IPS DF 6.9 (cell line): ENCODE measurements at places on chromosomes 4 and X.

GRCh38 chr4:36702245-36702644 lies 420.8 kb downstream of the DTHD1 start:
- DNase-seq = no peak

DNA sequence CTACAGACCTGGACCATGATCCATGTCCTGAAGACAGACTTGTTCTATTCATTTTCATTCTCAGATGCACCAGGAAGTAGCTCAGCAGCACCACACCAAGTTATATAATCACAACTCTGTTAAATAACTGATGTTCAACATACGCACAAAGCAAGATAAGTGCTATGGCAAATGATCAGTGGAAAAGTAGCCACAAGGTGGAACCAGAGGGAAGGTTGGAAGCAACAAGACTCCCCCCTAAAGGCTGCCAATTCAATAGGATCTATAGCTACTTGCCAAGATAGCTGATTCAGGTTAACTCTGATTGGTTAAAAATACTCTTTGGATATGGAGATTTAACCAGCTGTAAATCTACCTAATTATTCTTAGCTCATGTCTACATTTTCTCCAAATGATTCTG lies 23.7 kb upstream of the FAM47B start:
- peak; percentile 27 for DNase-seq

DNA sequence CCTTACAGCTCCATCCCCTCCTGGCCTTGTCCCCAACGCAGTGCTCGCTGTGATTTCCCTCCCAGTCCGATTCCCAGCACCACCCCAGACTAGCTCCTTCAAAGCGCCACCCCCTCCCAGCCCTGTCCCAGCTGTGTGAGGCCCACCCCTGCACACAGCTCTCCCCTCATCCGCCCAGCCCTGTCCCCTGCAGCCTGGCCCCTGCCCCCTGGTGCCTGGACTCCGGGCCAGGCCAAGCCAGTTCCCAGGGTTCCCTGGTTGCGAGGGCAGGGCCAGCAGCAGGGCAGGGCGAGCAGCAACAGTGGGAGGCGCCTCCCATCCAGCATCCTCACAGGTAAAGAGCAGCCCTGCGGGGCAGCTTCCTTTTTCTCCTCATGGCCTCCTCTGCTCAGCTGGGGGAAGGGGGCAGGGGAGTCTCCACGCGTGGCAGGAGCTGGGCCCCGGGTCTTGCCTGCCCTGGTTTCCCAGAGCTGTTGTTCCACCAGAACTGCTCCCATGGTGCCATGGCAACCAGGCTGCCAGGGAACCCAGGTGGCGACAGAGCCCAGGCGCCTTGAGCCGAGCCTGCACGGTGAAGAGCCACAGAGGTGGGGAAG lies 24.8 kb downstream of the IQSEC2 start:
- no peak for DNase-seq

- no peak for DNase-seq
These were observed 20.8 kb upstream of the PRPS2 start for GRCh38 chrX:12770440-12770839.

DNA sequence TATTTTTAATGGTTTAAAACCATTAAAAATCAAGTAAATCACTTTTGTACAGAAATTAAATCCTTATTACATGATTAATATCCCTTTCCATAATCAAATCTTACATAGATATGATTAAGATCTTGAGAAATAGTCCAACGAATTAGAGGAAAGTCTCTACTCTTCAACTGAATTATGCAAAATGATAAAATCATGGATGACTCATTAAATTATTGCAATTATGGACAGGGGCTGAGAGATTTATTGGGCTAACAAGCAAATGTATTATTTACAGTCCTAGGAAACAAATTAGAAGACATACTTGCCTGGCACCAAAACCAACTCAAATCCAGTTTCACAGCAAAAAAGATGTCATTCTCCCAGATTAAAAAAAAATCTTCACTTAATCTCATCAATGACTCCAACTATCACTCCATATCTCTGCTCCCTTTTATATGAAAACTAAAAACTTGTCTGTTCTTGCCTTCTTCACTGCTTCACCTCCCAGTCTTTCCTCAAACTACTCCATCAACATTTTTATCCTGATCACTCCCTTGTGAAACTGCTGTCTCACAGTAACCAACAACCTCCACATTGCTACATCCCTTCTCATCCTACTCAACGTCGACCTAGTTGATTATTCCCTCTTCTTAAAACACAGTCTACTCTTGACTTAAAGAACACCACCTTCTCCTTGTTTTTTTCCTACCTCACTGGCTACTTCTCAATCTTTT lies 18.4 kb upstream of the DDX60 start:
- DNase-seq = no peak

- DNase-seq = no peak
These were observed 342.8 kb upstream of the F9 start for GRCh38 chrX:139187738-139188137.

DNA sequence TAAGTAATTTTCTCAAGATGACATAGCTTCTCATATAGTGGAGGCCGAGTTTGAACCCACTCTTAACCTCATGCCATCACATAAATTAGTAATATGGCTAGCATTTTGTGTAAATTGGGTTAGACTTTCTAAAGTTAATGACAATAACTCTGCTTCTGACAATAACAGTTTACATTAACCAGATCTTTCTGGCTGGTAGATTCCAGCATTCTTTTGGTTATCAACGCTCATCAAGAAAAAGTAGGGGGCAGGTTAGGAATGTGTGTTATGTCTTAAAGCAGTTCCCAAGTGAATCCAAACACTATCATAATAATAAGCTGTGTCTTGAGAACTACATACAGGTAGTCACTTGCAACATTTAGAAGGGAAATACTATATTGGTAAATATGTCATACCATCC lies 162.5 kb downstream of the PRDM5 start:
- DNase-seq = no peak

GRCh38 chr4:76659103-76659490 lies 224.1 kb downstream of the SHROOM3 start:
- DNase-seq = no peak

- peak; percentile 50 for DNase-seq
These were observed 107.9 kb downstream of the ABLIM2 start for GRCh38 chr4:8050555-8051206.

- DNase-seq = no peak
These were observed 675 bp downstream of the L1CAM start for GRCh38 chrX:153885208-153885787.

DNA sequence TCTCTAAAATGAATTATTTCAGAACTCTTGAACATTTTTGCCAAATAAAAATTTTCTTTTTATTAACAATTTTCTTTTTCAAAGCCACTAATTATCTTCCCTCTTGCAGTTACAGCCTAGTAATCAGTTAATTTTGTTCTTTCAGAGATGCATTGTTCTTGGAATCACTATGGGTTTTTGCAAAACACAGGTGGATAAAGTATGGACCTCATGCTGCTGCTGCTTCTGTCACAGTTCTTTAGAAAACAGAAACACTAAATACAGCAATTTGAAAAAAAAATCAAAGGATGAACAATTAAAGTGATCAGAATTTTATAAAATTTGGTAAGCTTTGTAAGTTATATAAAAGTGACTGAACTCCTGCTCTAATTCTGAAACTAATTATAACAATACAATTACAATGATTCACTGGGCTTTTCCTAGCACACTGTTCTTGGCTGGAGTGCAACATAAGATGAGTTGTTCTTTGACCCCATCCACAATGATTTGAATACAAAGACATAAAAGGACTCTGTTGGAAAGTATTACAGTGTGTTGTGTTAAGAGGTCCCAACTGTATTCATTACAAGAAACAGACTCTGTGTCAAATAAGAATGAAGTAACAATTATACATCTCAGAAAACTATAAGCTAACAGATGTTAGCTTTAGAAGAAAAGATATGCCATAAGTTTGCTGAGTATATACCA lies 59.4 kb upstream of the GK2 start:
- DNase-seq = no peak

DNA sequence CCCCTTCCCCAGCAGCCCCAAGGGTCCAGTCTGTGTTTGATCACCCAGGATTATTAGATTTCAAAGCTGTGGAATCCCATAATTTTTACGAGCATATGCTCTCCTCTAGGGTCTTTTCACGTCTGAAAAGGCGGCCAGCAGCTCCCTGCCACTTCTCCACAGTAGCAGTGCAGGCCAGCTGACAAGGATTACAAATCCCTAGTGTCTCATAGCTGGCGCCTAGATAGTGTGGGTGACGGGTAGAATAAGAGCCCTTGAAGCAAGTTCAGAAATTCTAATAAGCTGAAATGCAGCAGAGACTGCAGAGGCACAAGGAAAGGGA lies 79.4 kb downstream of the RLIM start:
- DNase-seq = no peak

DNA sequence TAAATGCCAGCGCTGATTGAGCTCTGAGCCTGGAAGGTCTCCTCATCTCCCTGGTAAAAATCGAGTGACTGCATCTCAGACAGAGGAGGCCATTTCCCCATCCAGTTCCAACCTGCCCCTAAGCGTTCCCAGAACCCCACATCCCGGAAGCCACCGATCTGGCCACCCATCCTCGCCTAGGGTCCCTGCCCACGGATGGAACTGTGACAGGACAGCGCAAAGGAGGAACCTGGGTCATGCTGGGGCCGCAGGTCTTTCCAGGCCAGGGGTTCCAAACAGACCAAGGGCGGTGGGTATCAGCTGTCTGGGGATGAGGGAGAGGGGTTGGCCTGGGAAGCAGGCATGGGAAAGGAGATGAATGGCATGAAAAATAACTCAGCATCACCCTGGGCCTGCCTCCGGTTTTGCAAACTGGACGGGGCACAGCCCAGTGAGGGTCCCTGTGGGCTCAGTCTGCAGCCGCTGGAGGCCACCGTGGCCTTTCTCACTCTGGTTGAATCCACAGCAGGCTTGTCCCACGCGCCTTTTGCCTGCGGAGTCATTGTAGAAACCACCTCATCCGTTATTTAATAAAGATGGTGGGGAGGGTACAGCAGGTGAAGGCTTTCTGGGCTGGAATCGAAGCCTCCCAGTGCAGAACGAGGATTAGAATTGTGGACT lies 49.1 kb downstream of the ABLIM2 start:
- DNase-seq = no peak

DNA sequence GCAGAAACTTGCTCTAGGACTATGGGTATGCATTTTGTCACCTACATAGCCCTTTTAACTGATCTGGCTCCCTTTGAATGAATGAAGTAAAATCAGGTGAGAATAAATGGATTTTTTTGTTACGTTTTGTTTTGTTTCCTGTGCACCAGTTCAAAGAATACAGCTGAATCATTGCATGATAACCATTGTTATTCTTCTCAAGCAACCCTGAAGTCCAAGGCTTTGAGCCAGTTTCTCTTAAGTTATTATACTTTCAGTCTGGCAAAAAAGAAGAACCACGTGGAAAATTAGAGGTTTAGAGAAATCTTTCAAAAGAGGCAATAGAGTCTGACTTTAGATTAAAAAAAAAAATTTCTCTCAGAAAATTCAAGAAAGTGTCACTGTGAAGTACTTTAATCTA lies 398.6 kb upstream of the TECRL start:
- DNase-seq = no peak

- DNase-seq = no peak
These were observed 212.6 kb upstream of the AGTR2 start for GRCh38 chrX:115957862-115958490.

DNA sequence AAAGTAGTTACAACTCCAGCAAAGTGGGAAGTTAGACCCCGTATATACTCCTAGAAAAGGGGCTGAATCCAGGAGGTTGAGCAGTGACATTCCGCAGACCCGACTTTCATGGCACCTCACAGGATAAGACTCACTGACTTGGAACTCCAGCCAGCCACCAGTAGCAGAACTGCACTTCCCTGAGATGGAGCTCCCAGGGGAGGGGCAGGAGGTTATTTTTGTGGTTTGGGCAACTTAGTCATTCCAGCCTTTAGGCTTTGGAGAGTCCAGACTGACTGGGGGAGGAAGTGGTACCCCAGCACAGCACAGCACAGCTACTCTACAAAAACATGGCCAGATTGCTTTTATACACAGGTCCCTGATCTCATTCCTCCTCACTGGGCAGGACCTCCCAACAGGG lies 319.1 kb downstream of the PCDH19 start:
- DNase-seq = no peak

- DNase-seq = no peak
These were observed 63.2 kb downstream of the SLC9A6 start for GRCh38 chrX:136048446-136048845.

DNA sequence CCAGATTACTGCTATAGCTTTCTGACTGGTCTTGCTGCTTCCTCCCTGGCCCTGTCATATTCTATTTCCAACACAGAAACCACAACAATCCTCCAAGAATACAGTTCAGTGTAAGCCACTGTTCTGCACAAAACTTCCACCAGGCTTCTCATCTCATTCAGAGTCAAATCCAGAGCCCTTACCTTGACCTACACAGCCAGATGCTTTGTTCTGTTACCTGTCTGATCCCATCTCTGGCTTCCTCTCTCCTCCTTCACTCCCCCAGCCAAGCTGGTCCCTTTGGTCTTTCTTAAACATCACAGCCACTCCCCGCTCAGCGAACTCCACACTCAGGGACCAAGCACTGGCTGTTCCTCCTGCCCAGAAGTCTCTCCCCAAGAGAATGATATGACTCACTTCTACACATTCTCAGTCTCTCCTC lies 84.8 kb upstream of the BMP2K start:
- no peak for DNase-seq

DNA sequence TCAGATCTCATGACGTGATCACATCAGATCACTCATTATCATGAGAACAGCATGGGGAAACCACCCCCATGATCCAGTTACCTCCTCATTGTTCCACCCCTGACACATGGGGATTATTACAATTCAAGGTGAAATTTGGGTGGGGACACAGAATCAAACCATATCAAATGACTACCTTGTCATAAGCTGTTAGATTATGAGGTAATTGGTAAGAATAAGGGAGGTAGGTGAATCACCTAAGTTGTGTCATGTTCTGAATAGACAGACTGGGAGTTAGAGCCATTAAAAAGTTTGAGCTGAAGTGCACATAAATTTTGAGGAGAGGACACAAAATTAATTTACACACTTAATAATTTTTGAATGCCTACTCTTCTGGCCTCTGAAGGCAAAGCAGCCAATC lies 24.7 kb downstream of the SLC9B1 start:
- no peak for DNase-seq

DNA sequence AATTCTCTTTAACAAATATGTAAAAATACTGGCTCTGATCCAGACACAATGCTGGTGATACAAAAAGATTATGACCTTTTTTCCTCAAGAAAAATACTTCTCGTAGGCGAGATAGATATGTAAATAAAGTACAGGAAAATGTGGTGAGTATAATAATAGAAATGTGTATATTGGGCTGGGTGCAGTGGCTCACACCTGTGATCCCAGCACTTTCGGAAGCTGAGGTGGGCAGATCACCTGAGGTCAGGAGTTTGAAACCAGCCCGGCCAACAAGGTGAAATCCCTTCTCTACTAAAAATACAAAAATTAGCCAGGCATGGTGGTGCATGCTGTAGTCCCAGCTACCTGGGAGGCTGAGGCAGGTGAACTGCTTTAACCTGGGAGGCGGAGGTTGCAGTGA lies 55.0 kb downstream of the MRPL1 start:
- DNase-seq = no peak

- no peak for DNase-seq
These were observed 9.4 kb downstream of the SUPT20HL1 start for GRCh38 chrX:24369816-24370215.

DNA sequence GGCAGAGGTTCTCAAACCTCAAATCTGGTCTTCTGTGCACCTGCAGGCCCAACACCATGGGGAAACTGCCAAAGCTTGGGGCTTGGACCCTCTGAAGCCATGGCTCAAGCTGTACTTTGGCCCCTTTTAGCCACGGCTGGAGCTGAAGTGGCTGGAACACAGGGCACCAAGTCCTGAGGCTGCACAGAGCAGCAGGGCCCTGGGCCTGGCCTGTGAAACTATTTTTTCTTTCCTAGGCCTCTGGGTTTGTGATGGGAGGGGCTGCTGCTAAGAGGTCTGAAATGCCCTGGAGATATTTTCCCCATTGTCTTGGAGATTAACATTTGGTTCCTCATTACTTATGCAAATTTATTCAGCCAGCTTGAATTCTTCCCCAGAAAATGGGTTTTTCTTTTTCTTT lies 18.3 kb upstream of the PI4K2B start:
- DNase-seq = no peak
